CD4-positive, CD25-positive, alpha-beta regulatory T cell (primary cell): ENCODE measurements at places on chromosomes 3 and 15. TPM values are rescaled to one million over a fixed set of nuclear protein-coding genes. Genes with fewer than 3 reads are reported as not detected.

C3orf22 gene
- total RNA-seq = not detected

DAZL gene
- total RNA-seq = not detected

KBTBD12 gene
- not detected for total RNA-seq

SEC61A1 gene
- 127 TPM for total RNA-seq

GAP43 gene
- total RNA-seq = not detected

ATP8B4 gene
- total RNA-seq = 2.8 TPM
